Hematopoietic multipotent progenitor cell treated with erythropoietin and hydrocortisone succinate and interleukin-3 and kit ligand, for 8 days (in vitro differentiated cells): ENCODE measurements at places on chromosomes 13 and 19.

DNA sequence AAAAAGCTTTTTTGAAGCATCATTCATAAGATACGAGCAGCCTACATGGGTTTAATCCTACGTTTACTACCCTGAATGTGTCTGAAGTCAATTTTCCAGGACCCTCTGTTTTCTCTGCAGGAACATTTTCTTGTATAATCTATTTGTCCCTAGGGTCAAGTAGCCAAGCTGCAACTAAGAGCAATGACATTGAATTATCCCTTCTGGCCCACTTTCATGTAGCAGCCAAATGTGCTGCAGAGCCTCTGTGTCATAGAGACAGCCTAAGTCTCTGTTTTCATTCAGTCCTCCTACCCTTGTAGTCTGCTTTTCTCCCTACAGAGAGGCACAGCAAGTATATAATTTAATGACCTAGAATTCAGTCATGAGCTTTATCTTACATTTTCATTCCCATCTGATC lies 82.1 kb downstream of the ZAR1L start:
- no peak for DNase-seq

DNA sequence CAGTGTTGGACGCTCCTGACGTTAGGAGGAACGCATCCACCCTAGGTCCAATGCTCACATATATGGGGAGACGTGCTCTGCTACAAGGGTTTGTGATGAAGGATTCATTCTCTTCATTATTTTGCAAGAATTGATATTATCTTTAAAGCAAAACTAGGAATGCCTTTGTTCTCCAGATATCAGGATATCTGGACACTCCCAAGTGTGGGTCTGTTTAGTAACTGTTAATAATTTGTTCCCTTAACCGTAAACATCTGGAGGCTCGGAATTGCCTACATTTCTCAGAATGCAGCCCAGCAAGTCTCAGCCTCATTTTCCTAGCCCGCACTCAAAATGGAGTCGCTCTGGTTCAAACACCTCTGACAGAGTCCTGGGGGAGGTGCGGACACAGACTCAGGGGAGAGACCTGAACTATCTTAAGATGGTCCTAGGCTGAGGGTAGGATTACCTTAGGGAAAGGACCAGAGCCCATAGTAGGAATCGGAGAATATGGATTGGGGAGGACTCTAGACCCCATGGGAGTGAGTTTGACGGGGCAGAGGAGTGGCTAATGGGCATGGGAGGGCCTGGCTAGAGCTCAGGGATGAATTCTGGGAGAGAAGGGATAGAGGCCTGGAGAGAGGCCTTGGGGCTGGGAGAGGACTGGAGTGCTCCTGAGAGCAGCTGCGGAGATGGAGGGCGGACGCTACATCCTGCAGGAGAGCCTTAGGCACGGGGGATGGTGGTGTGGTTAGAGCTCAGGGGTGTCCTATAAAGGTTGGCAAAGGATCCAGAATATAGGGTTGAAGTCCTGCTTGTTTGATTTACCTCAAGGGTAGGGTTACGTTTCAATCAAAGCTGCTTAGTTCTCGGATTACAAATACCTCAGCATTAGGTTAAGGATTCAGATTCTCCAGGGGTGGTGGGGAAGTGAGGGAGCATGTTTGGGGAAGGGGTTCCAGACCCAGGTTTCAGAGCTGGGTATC lies 43.2 kb downstream of the ZNF331 start:
- DNase-seq = no peak

DNA sequence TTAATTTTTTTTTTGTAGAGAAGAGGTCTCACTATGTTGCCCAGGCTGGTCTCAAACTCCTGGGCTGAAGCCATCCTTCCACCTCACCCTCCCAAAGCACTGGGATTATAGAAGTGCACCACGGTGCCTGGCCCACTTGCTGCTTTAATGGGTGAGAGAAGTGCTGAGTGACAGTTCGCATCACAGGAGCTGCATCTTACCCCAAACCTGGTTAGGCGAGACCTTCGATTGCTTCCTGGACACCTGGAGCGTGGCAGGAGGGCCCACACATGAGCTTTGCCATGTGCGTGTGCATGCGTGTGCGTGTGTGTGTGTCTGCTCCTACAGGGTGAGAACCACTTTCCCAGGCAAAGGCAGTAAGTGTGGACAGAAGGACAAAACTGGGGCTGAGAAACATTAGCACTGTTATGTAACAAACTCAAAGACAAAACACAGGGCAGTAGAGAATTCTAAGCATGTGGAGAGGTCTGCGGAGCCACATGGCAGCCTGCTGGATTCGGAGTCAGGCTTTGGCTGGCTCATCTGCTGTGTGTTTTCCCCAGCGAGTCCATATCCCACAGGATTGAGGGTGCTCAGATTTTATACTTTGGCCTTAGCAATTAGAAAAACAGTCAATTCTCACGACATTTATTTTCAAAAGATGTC lies 11.7 kb upstream of the MTIF3 start:
- DNase-seq = no peak

- DNase-seq = peak; percentile 75
Observed at GRCh38 chr13:32443111-32443510, 15.2 kb upstream of the N4BP2L1 start.

GRCh38 chr13:33073338-33073737 lies 57.1 kb downstream of the KL start:
- no peak for DNase-seq

- no peak for DNase-seq
Observed at GRCh38 chr13:27183561-27184147, 12.0 kb upstream of the USP12 start.

- no peak for DNase-seq
Observed at GRCh38 chr19:39737351-39737750, 478 bp downstream of the CLC start.

GRCh38 chr13:98267080-98267912 lies 90.2 kb upstream of the RNF113B start:
- DNase-seq = no peak

DNA sequence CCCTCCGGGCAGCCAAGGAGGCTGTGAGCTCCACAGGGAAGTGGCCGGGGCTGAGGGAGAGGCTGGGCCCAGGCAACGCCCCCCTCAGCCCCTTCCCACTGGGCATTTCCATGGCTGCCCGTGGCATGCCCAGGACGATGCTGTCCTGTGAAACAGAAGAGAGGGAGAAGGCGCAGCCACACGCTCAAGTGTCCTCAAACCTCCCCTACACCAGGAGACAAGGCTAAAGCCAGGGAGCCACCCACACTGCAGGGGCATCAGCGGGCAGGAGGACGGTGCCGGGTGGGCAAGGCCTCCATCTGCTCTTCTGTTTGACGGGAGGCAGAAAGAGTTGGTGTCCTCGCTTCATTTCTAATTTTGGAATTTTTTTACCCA lies 14.2 kb upstream of the PROZ start:
- no peak for DNase-seq

DNA sequence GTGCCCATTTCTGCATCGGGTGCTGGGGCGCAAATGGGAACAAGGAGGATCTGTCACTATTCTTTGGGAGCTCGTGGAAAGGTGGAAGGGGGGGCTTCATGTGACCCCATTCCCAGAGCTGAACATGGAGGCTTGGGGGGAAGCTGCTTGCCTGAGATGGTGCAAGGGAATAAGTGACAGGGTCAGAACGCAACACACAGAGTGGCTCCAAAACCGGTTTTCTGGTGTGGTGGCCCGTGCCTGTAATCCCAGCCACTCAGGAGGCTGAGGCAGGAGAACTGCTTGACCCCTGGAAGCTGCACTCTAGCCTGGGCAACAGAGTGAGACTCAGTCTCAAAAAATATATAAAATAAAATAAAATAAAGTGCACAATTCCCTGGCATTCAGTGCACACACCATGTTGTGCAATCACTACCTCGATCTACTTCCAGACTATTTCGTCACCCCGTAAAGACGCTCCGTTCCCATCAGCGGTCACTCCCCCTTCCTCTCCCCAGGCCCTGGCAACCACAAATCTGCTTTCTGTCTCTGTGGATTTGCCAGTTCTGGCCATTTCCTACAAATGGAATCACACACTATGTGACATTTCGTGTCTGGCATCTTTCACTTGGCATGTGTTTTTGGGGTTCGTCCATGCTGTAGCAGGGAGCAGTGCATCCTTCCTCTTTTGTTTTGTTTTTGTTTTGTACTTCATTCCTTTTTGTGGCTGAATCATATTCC lies 18.2 kb upstream of the COMP start:
- no peak for DNase-seq
